T-helper 17 cell (primary cell): ENCODE measurements at places on chromosomes 5 and 9. TPM values are rescaled to one million over a fixed set of nuclear protein-coding genes. Genes with fewer than 3 reads are reported as not detected.

ARHGEF37 gene
- 0.76 TPM for total RNA-seq

GRCh38 chr9:18890372-18890771 is 142.6 kb downstream of the SAXO1 start:
- no peak for DNase-seq

DNA sequence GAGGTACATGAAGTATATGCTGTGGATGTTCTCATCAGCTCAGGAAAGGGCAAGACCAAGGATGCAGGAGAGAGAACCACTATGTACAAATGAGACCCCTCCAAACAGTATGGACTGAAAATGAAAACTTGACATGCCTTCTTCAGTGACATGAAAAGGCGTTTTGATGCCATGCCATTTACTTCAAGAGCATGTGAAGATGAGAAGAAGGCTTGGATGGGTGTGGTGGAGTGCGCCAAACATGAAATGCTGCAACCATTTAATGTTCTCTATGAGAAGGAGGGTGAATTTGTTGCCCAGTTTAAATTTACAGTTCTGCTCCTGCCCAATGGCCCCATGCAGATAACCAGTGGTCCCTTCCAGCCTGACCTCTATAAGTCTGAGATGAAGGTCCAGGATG is 47.7 kb downstream of the SEMA4D start:
- DNase-seq = no peak

GRCh38 chr9:114382699-114383520 is 4.9 kb downstream of the AKNA start:
- DNase-seq = peak; percentile 65

GRCh38 chr5:139689631-139690063 is 41.5 kb downstream of the CXXC5 start:
- no peak for DNase-seq

DNA sequence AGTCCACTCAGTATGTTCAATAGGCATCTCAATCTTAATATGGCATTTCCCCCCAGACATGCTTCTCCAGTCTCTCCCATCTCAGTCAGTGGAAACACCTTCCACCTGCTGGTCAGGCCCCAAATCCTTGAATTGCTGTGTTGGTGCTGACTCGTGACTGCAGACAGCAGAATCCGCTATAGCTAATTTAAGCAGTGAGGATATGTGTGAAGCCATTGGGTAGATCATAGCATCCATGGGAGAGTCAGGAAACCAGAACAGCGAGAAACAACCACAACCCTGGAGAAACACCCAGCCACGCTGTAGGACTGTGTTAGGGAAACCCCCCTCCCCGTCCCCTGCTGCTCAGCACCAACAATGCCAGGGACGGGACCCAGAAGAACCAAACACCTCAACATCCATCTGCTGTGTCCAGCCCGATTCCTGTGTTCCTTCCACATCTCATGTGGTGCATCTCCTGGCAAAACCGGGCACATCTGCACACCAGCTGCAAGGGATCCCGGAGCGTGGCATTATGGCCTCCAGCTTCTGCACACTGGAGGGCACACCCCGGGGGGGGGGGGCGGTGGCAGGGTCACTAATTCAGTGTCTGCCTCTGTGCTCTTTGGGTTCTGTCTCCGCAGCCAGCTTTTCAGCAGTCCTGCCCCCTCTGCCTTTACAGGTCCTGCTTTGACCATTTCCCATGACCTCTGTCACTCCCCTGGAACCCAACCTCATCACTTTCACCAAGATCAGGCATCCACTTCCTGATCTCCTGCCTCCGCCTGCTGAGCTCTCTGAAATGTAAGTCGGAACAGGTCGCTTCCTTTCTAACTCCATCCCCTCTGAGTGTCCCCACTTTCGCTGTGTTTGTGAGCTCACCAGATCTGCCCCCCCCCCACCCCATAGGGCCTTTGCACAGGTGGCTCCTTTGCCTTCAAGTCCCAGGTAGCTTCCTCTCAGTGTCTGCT is 2.4 kb upstream of the PLEKHG4B start:
- DNase-seq = no peak

DNA sequence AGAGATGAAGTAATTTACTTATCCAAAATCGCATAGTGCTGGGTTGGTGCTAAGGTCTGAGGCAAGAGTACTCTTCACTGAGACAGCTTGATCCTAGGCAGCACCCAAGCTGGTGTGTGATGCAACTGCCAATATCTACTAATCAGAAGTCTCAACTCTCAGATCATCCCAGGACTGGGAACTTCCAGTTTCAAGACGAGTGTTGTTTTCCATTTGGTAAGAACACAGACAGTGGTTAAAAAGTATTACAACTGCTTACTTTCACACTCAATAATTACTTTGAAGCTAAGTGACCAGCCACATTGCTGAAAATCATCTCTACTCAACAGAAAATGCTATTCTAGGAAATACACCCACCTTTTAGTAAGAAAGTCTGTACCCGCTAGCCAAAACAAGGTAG is 45.3 kb downstream of the FBXW11 start:
- DNase-seq = no peak

DNA sequence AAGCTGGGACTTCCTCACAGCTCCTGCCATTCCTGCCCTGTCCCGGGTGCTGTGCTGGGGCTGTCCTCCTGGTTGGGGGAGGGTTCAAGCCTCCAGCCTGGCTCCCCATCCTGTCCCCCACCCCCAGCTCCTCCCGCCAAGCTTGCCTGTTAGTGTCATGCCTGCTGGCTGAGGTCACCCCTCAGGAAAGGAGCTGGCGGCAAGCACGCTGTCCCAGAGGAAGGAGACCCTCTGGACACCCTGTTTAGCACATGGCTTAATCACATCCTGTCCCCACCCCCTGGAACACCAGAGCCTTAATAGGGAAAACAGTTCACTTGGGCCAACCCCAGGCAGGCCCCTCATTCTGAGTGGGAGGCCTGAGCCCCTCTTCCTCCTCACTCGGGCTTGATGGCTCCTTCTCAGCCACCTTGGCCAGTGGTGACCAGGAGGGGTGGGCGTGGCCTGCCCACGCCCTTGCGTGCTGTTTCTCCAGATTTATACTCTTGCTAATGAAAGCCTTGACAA is 9.2 kb upstream of the PHYHD1 start:
- DNase-seq = no peak
